Ammon's horn (tissue), 1 donor: ENCODE measurements at places on chromosomes 1 and 21.
A peak's percentile ranks its signal among the peaks of the same experiment; 100 is the strongest.

- no peak for DNase-seq
These were observed 204.3 kb upstream of the GRIK3 start for GRCh38 chr1:37238364-37239224.

DNA sequence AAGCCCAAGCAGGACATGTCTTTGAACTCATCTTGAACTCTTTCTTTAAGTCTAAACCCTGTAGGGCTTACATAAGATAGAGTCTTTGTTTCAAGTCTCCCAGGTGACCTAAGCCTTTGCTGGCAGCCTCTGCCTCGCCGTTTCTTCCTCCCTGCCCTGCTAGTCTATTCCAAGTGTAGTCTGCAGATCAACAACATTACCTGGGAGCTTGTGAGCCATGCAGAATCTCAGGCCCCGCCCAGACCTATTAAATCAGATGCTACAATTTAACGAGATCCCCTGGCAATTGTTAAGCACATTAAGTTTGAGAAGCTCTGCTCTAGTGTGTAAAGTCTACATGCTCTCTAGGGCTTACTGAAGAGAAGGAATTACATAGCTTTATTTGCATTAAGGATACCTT, 271.6 kb downstream of the PBX1 start:
- no peak for DNase-seq

- DNase-seq: no peak
These were observed 121.8 kb upstream of the TNFSF4 start for GRCh38 chr1:173328961-173329360.

GRCh38 chr1:19734472-19734999, 65.2 kb downstream of the TMCO4 start:
- no peak for DNase-seq

- DNase-seq: no peak
These were observed 7.5 kb upstream of the RNF223 start for GRCh38 chr1:1081311-1082238.

- DNase-seq: peak; percentile 16
These were observed 189.6 kb downstream of the KAZN start for GRCh38 chr1:14788080-14788479.

DNA sequence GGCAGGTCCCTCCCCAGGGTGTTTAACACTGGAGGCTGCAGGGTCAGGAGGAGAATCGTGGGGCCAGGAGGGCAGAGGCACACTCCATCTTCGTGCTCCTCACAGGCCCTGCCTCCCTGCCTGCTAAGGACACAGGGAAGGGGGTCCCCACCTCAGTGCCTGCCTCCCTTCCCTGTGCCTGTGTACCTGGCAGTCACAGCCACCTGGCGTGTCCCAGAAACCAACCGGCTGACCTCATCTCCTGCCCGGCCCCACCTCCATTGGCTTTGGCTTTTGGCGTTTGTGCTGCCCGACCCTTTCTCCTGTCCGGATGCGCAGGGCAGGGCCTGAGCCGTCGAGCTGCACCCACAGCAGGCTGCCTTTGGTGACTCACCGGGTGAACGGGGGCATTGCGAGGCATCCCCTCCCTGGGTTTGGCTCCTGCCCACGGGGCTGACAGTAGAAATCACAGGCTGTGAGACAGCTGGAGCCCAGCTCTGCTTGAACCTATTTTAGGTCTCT, 623 bp upstream of the BGLAP start:
- no peak for DNase-seq

DNA sequence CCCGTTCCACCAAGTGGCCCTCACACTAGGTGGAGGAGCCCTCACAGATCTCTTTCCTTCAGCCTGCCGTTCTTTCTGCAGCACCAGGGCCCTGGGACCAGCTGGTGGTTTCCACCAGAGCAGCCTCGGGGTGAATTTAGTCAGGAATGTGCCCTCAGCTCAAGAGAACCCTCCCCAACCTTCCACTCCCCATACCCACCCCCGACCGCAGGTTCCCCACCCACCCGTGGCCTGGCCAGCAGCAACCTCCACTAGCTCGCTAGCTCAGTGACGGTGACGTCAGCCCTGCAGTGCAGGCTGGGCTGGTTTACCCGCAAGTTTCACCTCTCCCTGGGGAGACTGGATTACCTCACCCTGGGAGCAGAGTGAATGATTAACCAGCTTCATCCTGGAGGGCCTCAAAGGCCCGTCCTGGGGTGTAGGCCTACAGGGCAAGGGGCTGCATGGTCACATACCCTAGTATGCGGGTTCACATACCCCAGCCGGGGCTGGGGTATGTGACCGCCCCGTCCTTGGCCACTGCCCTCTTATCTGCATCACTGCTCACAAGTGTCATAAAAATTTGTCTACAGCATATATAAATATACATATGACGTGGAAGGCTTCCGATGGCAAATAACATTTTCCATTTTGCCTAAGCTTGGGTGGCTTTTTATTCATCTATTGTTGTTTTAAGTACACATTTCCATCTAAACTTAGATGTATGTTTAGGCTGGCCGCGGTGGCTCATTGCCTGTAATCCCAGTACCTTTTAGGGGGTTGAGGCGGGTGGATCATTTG, 24.5 kb downstream of the ELF3 start:
- DNase-seq: no peak

GRCh38 chr1:229079016-229079595, 191.8 kb upstream of the RAB4A start:
- no peak for DNase-seq

GRCh38 chr1:70866542-70867264, 180.9 kb downstream of the PTGER3 start:
- no peak for DNase-seq

GRCh38 chr1:911875-912739, 11.6 kb upstream of the SAMD11 start:
- no peak for DNase-seq

DNA sequence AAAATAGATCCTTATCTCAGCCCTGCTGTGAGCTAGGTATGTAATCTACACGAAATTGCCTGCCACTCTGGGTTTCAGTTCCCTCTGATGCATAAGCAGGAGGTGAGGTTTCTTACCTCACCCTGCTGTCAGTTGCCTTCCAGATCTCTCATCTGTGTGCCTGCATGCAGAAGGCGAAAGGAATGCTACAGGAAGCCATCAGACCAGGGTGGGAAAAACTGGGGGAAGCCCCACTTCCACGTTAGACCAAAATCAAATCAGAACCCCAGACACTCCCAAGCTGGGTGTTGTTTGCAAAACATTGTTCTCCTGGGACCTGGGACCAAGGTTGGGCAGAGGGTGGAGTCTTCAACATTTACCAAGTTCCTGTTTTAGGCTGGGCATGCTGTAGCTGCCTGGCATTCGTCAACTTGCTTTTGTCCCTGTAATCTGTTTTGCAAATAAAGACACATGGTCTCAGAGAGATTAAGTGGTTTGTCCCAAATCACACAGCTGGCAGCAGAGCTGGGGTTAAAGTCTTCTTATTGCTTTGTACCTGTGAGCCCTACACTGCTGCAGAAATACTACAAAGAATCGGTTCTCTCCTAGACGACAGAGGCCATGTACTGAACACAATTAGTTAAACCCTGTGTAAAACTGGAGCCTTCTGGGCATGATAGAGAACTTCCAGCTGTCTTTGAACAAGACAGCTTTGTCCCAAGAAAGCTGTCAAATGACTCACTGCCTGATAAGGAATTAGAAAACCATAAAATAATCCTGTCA, 389.7 kb upstream of the RUNX1 start:
- DNase-seq: no peak

DNA sequence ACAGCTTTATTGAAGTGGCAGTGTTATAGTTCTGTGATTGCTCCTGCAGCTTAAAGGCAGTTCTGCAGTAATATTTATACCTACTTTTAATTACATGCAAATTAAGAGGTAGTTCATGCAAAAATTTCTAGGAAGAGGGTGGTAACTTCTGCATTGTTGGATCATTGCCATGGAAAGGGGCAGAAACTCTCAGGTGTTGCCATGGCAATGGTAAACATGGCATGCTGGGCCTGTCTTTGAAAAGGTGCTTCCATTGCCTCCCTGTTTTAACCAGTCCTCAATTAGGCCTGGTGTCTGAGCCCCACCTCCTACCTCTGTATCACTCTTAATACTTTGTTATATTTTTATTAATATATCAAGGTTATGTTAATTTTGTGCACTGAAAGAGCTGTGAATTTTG, 104.7 kb downstream of the DISC1 start:
- no peak for DNase-seq

GRCh38 chr1:228411121-228411520, 4.5 kb upstream of the TRIM11 start:
- no peak for DNase-seq

GRCh38 chr1:111952125-111952657, 37.3 kb downstream of the KCND3 start:
- no peak for DNase-seq

DNA sequence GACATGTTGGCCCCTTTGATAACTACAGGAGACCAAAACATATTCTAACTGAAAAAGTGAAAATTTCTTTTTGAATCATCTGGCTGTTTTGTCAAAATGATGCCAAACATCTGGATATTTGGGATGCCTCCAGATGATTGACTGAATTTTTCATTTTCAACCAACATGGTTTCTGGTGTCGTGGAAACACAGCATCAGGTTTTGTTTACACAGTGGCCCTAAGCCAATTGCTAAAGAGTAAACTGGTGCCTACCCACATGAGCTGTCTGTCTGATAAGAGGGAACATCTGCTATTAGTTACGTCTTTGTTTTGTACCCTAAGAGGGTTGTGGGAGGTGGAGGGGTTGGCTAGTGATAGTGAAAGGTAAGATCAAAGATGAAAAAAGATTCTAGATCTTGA, 204.8 kb downstream of the KCNK2 start:
- DNase-seq: no peak

GRCh38 chr1:152795686-152796085, 835 bp upstream of the LCE1D start:
- no peak for DNase-seq

GRCh38 chr1:58477390-58477789, 69.1 kb downstream of the OMA1 start:
- DNase-seq: no peak

GRCh38 chr1:53410701-53411100, 48.5 kb upstream of the DMRTB1 start:
- no peak for DNase-seq

DNA sequence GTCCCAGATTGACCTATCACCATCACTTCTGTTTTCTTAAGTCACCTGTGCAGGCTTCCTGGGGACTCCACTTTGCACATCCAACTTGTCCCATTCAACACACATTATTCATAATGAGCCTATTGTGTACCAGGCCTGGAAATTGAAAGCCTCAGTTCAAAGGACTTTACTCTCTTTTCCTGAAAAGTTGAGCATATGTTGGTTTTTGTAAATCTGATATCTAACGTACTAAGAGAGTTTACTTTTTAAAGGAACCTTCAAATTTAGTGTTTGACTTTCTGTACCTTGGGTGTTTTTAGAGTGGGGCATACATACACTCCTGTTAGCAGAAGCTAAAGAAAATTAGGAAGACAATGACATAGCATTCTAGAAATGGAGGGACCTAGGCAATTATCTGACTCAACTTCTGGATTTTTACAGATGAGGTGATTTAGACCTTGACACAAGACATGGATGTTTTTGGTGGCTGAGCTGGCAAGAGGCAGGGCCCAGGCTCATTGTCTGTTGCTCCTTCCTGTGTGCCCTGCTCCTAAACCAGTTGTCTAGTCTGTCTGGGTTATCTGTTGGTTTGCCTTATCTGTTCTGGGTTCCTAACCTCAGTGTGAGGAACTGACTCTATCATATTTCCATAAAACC, 336.5 kb downstream of the RPS6KC1 start:
- no peak for DNase-seq

DNA sequence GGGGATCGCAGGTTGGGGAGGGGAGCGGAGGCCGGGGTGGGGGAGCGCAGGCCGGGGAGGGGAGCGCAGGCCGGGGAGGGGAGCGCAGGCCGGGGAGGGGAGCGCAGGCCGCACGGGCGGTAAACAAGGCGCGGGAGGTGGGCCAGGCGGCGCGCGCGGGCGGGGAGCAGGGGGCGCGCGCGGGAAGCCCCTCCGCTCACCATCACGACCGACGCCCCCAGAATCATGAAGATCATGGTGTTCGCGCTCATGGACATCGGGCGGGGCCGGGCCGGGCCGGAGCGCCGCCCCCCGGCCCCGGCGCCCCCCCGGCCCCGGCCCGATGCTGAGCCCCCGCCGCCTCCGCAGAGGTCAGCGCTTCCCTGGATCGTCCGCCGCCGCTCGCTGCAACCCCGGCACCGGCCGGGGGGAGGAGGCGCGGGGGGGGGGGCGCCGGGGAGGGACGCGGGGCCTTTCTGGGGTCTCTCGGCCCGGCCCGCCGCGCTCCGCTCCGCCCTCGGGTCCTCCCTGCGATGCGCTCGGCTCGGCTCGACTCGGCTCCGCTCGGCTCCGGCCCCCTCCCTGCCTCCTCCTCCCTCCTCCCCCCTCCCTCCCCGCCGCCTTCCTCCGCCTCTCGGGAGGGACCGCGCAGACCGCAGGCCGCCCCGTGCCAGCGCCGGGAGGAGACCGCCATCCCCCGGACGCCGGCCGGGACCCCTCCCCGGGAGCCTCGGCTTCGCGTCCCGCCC, at the start of gene TMEM240:
TMEM240 (minus strand) TSS at position 535 of the 728 bp plus-strand sequence; CDS start at position 257, 278 bp downstream.
- DNase-seq: peak; percentile 88

- no peak for DNase-seq
These were observed 300.7 kb upstream of the SNX7 start for GRCh38 chr1:98360864-98361263.

GRCh38 chr1:7407544-7407895, 363.6 kb upstream of the VAMP3 start:
- DNase-seq: no peak

- no peak for DNase-seq
These were observed 153.7 kb downstream of the COL11A1 start for GRCh38 chr1:102954576-102954975.
